ENCODE measurements at places on chromosomes 7 and 10.

- DNase-seq: no peak
Observed at GRCh38 chr10:105597312-105597711, 956.2 kb downstream of the SORCS3 start.

DNA sequence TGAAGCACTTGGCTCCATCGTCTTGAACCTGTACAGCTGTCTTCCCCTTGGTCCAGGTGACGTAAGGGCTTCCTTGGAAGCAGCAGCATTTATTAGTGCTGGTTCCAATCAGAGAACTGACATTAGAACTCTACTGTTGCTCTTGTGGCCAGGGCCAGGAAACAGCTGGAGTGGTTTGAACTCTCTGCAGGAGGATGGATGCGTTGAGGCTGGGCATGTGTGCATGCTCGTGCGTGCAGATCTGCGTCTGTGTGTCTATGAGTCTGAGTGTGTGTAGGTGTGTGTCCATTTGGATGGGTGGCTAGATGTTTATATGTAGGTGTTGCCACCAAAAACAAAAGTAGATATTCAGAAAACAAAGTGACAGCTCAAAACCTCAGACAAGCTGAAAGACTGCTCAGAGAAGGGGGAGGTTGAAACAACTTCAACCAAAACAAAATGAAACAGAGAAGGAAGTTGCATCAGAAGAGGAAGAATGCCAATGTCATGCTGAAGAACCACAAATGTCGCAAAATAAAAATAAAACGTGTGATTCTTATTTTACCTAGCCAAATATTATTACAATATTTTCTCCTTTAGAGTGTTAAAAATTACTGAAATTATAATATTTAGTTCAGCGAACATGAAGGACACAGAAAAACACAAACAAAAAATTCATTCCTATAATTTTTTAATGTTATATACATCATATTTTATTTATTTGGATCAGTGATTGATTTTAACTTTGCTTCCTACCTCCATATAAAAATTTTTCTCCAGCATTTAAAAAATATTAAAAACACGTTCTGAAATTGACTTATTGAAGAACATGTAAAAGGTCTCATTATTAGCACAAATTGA is 96.1 kb upstream of the MKLN1 start:
- DNase-seq: peak; percentile 57

GRCh38 chr10:11449761-11450160 is 161.7 kb downstream of the USP6NL start:
- DNase-seq: no peak

DNA sequence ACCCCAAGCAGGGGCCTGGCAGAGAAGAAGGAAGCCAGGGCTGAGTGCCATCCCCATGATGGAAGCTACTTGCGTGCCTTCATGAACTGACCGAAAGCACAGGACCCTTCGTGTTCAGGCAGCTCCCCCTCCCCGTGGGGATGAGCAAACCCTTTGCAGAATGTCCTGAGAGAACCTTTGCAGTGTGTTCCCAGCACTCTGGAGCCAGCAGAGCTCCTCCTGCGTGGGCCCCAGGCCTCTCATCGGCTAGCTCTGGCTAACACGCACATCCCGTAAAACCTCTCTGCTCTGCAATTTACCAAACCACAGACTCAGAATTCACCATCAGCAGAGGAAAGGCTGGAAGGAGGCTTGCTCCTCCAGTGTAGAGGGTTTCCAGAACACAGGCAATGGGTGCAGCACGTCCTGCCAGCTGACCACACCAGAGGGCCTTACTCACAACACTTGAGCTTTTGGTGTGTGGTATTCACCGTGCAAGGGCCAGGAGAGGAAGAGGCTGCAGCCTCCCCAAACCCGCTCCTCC is 3.1 kb downstream of the SH3PXD2A start:
- DNase-seq: no peak

Data from effector CD4-positive, alpha-beta T cell (primary cell).